Endothelial cell (in vitro differentiated cells): ENCODE measurements at places on chromosomes 2 and 18.

GRCh38 chr2:8923183-8923582 is 80.3 kb downstream of the MBOAT2 start:
- DNase-seq, result no peak

GRCh38 chr2:148479398-148479797 is 165.2 kb upstream of the EPC2 start:
- DNase-seq, result no peak

DNA sequence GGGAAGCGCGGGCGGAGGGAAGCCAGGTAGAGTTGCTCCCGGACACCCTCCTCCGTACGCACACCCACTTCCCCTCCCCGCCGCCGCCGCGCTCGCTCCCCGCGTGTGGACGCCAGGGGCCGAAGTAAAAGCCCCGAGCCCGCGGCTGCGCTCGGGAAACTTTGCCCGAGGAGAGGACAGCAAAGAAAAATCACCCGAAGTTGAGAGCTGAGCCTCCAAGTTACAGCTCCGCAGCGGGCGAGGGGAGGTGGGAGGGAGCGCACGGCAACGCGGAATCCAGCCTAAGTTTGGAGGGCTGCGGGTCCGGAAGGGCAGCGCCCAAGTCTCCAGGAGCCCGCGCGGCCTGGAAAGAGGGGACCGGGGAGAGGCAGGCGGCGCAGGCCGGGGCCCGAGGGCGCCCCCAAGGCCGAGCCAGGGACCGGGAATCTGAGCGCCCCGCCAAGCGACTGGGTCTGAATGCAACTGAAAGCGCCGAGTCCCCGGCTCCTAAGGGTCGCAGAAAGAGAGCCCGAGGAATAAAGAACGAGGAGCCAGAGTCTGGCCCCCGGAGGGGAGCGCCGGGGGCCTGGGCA is 706 bp upstream of the BCL11A start:
- peak; percentile 70 for DNase-seq

- no peak for DNase-seq
Observed at GRCh38 chr18:35695803-35696202, 114.3 kb downstream of the GALNT1 start.

DNA sequence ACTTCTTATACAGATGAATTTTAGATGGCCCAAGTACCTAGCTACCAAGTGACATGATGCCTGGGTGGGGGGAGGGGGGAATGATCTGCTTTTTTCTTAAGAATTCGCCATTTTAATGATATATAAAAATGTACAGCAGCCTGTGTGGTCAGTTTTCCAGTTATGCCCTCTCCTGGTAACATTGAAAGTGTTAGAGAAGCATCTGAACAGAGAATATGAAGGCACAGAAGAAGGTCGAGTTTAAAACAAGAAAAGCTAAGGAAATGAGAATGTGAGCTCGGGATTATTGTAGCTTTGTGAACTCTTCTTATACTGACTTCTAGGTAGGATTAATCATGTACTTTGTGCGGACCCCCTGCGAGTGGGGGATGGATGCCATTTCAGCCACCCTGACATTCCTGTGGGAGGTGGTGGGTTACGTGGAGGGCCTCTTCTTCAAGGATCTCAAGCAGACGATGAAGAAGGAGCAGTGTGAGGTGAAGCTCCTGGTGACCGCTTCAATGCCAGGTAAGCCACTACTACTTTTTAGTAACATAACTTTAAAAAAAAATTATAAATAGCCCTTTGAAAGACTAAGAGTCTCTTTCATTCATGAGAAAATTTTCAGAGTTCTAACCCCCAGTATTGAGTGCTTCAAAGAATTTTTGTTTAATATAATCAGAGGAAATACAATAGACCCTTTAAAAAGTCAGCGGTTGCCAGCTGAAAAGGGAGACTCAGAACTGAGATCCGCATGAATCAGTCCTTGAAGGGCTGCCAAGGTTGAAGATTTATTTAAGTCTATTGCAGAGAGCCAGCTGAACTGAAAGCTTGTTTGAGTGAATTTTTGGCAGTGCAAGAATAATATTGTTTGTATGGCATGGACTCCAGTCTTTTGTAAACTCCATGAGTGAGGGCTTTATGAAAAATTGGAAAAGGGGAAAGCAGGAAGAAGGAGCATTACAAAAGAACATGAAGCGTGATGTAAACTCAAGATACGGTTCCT is 68.6 kb upstream of the RPE start:
- no peak for DNase-seq

DNA sequence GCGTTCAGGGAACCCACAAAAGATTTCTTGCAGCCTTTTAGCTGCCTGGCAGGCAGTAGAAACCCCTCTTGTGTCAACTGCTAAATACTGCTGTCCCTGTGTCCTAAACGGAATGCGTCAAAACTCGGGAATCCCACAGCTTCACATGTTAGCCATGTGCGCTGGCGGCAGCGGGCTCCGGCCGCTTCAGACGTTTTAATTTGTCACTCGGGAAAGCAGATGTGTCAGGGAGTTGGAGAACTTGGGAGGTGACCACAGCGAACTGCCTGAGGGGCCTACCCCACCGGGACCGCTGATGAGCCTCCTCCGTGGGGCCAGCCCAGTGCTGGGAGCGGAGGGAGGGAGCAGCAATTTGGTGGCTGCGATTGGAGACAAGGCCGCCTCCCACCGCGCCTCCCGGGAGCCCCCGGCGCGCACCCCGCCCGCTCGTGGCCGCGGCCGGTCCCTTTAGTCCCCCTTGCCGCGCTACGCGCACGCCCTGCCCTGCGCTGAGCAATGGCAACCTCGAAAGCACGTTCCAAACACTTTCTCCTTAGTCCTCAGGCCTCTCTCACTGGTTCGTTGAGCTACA is 146.1 kb upstream of the SATB2 start:
- no peak for DNase-seq

- no peak for DNase-seq
Observed at GRCh38 chr2:154203902-154204301, 332.2 kb downstream of the GALNT13 start.

GRCh38 chr2:233129351-233129978 is 69.3 kb downstream of the INPP5D start:
- DNase-seq, result peak; percentile 41

- no peak for DNase-seq
Observed at GRCh38 chr2:194718881-194719280, 938.1 kb upstream of the SLC39A10 start.

DNA sequence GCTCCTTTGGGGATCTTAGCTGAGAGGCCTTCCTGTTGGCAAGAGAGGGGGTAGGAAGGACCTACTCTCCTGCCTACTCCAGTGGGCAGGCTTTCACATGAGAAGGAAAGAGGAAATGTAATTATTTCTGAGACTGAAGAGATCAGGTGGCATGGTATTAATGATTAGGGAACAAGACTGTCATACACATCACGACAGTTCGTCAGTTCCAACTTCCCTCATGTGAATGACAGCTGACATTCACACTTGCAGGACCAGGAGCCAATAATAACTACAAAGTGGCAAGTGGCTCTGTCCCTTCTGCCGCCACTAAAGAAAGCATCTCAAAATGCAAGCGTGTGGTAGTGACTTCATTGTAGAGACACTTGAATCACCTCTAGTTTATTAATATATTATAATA is 90.0 kb downstream of the ZCCHC2 start:
- DNase-seq, result no peak

GRCh38 chr2:1321321-1321720 is 91.9 kb upstream of the TPO start:
- DNase-seq, result no peak

DNA sequence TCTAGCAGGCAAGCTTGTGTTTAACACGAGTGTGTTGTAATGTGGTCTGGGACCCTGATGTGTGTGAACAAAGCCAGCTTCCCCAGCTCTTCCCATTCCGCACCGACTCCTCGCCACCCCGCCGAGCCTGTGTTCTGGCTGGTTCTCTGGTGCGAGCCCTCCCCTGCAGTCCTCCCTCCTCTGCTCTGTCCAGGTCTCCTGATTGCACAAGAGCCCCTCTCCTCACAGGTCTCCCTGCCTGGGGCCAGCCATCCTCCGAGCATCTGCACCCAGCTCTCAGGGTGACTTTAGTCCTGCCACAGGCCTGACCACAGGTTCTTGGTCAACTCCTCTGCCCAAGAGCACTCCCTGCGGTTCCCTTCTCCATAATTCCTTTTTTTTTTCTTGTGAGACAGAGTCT is 13.2 kb downstream of the SLC66A3 start:
- DNase-seq, result no peak

- DNase-seq, result no peak
Observed at GRCh38 chr2:70903641-70904340, 31.9 kb upstream of the ATP6V1B1 start.

GRCh38 chr2:46568212-46569009 is 89.0 kb downstream of the TMEM247 start:
- DNase-seq, result no peak

- DNase-seq, result no peak
Observed at GRCh38 chr18:48897531-48897930, 53.2 kb downstream of the SMAD7 start.

DNA sequence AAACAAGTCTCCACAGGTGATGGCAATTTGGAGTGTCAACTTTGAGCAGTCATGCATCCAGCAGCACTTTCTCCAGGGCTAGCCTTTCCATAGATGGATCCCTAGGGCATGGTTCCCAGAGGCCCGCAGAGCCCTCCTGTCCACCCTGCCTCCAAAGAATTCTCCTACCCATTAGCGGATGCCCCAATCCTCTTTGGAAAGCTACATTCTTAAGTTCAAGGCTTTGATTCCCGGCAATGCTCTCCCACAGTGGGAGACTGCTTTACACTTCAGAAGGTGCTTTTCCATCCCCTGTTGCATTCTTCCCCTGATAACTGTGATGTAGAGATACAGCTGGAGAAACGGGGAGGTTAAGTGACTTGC is 61.3 kb downstream of the ACAA2 start:
- DNase-seq, result no peak

DNA sequence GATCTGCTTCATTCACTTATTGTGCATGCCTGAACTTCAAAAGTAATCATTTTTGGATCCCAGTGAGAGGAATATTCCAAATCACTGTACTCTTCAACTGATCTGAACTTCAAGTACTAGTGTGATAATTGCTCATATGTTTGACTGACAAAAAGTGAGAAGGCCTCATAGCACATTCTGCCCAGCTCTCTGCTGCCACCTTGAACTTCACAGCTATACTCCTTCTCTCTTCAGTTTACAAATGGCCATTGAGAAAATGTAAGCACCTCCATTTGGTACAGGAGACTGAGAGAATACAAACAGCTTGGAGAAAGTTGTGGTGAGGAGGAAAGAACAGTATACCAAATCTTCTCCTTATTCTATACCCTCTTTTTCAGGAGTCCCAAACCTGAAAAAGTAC is 946.0 kb upstream of the CHAC2 start:
- DNase-seq, result no peak

DNA sequence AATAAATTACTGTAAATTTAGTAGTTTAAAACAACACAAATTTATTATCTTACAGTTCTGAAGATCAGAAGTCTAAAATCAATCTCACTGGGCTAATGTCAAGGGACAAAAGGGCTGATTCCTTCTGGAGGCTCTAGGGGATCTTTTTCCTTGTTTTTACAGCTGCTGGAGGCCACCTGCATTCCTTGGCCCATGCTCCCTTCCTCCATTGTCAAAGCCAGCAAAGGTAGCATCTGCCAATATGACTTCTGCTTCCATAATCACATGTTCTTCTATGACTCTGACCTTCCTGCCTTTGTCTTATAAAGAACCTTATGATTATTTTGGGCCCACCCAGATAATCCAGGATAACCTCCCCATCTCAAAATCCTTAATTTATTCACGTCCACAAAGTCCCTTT is 46.0 kb upstream of the FAM136A start:
- no peak for DNase-seq

DNA sequence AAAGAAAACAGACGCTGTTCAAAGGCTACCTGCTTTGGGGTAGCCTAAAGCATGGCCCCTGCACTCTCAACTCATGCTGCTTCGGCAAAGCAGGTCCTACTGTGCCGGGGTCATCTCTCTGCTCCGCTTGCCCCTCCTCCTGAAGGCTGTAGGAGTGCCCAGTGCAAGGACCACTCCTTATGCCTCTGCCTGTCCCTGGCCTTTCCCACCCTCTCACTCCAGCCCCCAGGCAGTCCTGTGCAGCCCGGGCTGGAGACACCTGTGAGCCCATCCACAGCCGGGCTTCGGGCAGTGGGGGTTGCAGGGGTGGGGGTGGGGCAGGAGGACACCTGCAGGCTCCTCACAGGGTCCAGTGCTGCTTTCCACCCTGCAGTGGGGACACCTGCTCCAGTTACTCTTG is 69.1 kb downstream of the ACKR3 start:
- no peak for DNase-seq

DNA sequence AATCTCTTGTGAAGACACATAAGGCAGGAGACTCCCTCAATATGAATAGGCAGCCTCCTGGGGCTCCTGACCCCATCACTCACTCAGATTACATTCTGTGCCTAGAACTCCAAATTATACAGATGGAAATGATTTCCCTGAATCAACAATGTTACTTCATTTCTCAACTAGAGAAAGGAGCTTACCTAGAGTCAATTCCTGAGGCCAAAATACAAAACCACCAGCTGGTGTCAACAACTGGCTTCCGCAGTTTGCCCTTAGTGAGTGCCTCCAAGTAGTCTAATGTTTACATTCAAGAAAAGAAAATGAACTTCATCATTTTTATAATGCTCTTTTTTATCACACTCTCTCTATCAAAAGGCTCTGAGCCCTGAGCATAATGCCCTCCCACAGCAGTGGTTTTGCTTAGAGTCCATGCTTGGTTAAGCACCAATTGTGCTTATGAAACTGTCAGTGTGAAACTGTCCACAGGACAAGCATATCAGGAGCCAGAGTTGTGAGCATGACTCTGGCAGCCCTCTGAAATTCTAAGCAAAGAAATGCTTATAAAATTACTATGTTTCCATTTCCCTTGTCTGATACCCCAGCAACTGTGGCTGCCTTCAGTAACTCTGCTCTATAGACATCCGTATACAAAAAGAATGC is 305.7 kb upstream of the PKDCC start:
- DNase-seq, result no peak

DNA sequence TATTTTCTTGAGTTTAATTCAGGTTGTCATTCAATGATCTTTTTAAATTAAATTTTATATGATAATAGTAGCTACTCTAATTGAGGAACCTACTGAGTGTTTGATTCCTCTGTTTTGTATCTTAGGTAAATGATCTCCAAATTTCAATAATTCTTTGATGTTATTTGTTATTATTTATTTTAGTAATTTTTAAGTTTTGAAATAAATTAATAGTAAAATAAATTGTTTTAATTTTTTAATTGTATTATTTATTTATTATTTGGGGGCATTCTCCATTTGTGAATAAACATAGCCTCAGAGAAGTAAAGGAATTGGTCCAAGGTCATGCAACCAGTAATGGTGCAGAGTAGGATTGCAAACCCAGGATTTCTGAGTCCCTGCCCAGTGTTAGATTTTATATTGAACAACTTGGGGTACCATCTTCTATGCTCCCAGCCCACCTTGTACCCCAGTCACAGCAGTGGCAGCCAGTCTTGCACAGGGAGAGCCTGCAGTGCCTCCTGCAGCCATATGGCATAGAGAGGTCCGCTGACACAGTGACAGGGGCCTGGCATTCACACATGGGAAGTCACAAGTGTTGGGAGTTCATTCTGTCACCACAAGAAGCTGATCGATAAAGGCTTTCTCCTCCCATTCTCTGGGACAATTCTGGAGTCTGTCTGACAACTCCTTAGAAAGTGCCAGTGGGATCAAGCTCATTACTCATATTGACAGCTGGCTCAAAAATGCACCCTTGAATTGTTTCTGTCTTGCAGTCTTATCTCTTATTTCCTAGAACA is 110.0 kb upstream of the ETAA1 start:
- no peak for DNase-seq

GRCh38 chr2:127633556-127634065 is 12.3 kb upstream of the GPR17 start:
- DNase-seq, result no peak

GRCh38 chr2:118841450-118841827 is 6.0 kb downstream of the EN1 start:
- DNase-seq, result no peak
